EH (cell line): ENCODE measurements at places on chromosomes 3 and 15.
A peak's percentile ranks its signal among the peaks of the same experiment; 100 is the strongest.

DNA sequence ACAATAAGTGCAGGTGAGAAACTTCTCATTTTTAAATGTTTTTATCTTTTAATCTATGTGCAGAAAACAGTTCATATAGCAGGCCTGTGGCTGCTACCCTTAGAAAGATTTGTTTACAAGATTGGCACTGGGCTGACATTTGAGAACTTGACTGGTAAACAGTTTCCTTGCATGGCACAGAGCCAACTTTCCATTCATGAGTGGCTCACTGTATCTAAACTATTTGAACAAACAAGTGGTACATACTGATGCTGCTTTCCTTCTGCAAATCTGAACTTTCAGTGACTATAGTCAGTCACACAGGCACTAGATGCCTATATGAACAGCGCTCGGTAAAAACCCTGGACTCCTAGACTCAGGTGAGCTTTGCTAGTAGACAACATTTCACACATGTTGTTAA lies 6.3 kb upstream of the GTPBP8 start:
- no peak for DNase-seq

DNA sequence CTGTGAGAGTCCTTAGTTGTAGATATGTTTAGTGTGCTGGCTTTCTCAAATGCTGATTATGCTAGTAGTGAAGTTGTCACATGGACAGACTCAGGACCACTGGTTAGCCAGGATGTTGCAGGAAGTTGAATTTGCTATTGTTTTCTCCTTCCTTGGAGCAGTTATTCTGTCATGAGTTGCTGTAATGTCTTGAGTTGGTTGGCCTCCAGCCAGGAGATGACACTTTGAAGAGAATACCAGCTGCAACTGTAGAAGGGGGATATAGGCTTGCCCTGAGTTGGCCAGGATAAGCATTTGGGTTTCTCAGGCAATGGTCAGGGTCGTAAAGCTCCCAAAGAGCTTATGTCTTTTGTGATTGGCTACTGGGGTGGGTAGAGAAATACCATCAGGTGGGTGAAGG lies 206.7 kb downstream of the ZNF621 start:
- DNase-seq, result no peak

- DNase-seq, result no peak
Measured at GRCh38 chr15:50260969-50261496, 4.5 kb downstream of the HDC start.

DNA sequence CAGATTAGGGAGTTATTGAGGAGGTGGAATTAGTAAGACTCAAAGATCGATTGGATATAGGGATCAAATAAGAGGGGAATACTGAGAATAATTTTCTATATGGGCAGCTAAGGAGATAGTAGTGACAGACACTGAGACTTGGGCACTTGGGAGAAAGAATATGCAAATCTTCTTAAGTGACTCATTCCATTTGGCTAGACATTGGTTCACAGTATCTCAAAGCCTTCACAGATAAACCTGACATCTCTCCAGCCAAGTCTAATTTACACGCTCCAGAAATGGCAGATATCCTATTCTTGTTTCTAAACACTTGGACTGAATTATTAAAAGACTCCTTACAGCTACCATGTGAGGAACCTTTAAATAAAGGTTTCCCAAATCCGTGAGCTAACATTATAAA lies 104.6 kb upstream of the ADAMTS9 start:
- no peak for DNase-seq

- peak; percentile 65 for DNase-seq
Measured at GRCh38 chr3:143847787-143848631, at the start of gene SLC9A9. SLC9A9 (minus strand) TSS chr3:143848468; CDS start chr3:143848322, 146 bp downstream.

DNA sequence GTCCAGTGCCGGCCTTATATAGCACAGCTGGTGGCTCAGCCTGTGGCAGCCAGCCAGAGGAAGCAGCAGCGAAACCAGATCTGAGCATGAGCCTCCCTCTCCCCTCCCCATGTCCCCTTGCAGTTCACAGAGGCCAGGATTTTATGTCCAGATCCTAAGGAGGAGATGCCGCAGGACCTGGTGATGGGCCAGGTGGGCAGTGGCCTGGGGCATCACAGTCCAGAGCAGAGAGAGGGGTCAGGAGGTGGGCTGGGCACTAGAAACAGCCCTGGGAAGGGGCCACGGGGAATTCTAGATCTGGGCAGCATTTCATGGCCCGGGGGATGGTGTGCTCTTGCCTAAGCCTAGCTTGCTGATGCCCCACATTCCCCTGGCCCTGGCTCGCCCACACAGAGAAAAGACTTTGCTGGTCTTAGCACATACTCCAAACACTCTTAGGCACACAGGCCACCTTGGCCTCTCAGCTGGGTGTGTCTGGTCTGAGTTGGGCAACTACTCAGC lies 259 bp upstream of the CILP start:
- peak; percentile 46 for DNase-seq

DNA sequence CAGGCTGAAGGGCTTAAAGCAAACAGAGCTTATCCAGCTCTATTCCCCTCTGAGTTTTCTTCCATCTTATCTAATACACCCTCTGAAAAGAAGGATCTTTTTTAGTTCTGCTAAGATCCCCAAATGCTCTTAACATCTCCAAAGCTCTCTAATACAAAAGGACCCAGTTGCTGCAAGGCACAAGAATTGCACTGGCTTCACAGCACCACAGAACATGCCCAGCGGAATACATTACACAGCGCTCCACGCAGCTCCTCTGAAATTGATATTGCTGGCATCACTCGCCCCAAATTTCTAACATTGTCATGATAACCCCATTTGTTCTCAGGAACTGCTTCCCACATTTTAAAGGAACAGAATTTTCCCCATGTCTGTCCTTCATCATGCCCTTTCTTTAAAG lies 210.1 kb downstream of the RORA start:
- DNase-seq, result no peak

DNA sequence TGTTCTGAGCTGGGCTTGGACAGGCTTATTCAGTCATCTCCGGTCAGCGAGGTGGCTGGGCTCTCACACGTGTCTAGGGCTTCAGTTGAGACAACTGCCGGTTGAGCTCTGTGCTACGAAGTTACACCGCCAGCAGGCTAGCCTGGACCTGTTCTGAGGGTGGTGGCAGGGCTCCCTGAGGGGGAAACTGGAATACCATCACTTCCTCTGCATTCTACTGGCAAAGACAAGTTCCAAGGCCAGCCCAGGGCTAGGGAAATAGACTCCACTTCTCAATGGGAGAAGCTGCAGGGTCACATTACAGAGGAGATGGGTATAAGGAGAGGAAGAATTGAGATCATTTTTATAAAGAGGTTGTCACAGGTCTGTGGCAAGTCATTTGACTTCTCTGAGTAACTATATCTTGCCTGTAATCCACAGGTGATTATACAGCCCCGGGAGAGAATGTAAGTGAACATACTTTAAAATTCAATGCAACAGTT lies 106.8 kb upstream of the IL12A start:
- peak; percentile 43 for DNase-seq

GRCh38 chr3:5690490-5690889 lies 503.0 kb downstream of the EDEM1 start:
- DNase-seq, result no peak

DNA sequence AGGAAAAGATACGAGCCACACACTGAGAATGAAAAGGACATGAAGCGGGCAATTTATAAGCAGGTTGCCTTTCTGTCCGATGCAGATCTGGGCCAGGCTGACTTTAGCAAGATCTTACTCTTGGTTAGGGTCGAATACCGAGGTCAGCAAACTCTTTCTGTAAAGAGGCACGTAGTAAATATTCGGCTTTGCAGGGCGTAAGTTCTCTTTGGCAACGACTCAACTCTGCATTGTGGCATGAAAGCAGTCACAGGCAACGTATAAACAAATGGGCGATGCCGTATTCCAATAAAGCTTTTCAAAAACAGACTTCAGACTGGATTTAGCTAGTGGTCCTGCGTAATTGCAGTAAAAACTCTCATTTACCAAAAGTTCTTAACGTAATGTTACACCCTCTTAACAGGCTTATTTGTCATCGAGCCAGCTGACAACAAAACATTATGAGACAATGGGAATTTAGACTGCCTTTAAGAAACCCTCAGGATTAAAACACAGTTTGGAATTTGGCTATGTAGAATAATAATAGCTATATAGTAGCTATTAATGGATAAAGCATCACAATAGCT lies 13.1 kb upstream of the RPL35A start:
- no peak for DNase-seq
